Globus pallidus (tissue), 1 donor: ENCODE measurements at places on chromosomes 16 and 17.
A peak's percentile ranks its signal among the peaks of the same experiment; 100 is the strongest.

DNA sequence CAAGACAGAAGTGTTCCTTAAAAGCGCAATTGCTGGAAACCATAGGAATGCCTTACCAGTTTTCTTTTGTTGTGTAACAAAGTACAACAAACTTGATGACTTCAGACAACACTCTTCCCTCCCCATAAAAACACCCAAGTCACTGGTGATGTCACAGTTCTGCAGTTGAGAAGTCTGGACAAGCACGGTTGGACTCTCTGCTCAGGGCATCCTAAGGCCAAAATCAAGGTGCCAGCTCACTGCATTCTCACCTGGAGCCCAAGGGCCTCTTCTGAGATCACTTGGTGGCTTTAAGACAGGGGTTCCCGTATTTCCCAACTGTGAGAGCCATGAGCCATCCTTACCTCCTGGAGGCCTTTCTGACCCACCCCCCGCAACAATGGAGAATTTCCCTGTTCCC is 45.6 kb upstream of the MEAK7 start:
- DNase-seq = no peak

- peak; percentile 53 for DNase-seq
Measured at GRCh38 chr16:24700549-24701392, 28.7 kb upstream of the TNRC6A start.

DNA sequence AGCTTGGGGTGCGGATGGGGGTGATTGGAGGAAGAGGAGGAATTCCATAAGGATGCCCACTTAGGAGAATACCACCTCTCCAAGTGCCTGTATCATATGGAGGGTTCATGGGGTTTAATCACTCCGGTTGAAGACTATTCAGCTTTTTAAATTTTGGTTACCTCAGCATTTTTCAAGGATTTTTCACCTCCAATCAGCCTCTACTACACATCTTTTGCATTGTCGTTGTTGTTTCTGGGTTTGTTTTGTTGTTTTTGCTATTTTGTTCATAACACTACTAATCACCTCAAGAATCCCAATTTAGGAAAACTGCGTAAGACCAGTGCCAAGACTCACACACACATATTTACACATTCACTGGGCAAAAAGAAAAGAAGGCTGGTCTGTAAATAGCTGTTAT is 619.5 kb upstream of the CDH5 start:
- no peak for DNase-seq

DNA sequence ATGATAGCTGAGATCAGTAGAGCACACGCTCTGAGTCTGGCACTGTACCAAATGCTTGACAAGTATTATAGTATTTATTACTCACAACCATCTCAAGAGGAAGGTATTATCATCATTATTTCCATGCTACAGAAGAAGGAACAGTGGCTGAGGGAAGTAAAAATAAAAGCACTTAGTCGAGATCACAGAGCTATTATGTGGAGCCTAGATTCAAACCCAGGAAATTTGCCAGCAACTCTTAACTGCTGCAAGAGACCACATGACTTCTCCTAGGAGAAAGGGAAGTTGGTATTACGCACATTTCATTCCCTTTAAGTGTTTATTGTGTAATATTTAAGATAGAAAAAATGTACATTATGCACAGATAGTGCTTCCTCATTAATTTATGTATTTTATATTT is 1.0 kb upstream of the RHOT1 start:
- peak; percentile 86 for DNase-seq

DNA sequence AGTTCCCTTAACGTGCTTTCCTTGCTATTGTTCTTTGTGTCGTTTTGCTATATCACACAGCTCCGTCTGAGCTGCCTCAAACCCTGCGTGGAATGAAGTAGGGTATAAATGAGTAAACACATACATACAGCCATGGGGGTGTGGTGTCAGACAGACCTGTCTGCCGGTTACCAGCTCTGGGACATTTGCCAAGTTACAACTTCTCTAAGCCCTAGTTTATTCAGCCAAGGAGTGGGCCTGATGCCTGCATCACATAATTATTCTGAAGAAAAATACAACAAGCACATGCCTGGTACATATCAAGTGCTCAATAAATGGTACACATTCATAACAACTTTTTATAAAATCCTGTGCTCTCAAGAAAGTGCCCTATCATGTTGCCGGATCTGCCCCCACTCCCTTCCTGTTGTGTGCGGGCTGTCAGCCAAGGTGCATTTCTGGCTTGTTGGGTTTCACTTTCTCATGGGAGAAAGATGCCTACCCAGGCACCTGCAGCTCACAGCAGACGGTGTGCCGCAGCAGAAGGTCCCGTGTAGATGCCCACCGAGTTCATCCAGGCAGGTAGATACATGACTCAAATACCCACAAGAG is 30.5 kb downstream of the SMPD3 start:
- DNase-seq = no peak

DNA sequence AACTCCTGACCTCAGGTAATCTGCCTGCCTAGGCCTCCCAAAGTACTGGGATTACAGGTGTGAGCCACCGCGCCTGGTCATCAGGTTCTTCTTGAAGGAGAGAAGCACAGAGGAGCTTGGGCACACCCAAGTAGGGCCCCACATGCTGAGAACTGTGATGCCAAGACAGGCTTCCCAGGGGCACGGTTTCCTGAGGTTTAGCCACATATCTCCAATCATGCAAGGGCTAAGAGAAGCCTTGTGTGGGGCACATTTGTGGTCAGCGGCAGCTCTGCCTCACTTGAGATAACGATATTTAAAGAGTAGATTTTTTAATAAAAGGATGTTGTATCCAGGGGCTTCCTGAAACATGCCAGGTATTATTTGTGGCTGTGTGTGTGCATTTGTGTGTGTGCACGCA is 46.9 kb downstream of the CUEDC1 start:
- DNase-seq = no peak

DNA sequence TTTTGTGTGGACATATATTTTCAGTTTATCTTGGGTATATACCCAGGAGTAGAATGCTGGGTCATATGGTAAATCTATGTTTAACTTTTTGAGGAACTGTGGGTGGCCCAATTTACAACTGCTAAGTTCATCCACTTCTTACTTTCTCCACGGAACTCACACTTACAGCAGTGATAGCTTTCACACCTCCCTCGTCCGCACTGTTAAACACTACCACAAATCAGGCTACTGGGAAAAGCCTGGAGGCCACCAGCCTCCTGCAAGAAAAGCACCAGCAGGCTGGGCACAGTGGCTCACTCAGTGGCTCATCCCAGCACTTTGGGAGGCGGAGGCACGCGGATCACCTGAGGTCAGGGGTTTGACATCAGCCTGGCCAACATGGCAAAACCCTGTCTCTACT is 14.7 kb upstream of the ZG16 start:
- no peak for DNase-seq

DNA sequence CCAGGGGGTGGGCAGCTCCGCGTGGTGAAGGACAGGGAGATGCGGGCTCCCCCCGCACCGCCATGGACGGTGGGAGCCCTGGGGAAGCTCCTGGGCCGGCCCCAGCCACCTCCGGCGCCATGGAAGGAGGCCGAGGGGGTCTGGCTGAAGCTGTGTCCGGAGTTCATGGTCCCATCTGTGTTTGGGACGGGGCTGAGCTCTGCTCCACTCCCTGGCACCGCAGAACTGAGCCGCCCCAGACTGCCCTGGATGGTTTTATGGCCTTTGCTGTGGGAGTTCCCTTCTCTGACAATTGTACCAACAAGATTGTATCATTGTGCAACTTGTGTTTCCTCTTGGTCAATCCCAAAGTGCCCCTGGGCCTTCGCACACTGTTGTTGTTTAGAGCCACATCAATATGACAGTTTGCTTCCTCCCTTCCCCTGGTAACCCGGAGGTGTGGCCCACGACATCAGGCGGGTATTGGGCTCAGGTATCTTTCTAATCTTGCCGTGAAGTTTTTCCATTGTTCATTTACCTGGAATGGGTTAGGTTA is 942 bp downstream of the KRT23 start:
- DNase-seq = no peak

- DNase-seq = no peak
Measured at GRCh38 chr16:10931134-10931533, 11.1 kb downstream of the DEXI start.

DNA sequence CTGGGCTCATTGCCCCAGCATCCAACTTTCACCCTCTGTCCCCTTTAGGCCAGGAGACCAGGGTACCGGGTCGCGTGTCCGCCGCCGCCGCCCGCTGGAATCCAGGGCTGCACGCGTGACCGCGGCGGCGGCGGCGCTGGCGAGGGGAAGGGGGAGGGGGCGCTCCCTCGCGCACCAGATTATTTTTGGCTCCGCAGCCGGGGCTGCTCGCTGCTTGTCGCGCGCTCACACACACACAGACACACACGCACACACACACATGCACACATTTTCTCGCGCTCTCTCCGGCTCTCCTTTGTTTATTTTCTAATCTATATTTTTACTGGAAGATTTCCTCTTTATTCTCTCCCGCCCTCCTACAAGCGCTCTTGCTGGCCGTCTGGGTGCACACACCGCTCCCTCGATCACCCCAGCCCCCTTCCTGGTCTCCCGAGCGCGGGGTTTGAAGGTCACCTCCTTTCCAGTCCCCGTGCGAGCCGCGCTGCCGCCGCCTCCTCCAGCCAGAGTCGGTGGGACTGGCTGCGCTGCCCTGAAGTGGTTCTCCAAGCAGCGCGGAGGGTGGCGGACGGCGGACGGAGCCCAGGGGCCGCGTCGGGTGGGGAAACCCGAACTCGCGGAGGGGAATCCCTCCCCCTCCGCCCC is 921.4 kb upstream of the EEF2KMT start:
- no peak for DNase-seq

DNA sequence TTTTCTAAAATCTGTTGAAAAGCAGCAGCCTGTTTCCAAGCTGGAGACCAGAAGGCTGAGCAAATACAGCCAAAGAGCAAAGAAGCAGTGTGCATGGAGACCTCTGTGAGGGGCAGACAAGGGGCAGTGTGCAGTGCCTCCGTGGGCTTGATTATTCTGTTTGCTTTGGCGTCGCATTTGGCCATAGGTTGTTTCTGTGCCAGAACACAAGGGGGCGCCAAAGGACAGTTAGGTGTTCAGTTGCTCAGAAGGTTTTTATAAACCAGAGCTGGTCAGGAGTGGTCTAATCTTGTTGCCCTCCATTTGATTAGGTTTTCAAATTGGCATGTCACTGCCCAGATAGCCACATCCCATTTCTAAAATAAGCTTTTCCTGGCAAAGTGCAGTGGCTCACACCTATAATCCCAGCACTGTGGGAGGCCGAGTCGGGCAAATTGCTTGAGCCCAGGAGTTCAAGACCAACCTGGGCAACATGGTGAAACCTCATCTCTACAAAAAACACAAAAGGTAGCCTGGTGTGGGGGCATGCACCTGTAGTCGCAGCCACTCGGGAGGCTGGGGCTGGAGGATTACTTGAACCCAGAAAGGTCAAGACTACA is 10.6 kb downstream of the MYH3 start:
- peak; percentile 47 for DNase-seq

DNA sequence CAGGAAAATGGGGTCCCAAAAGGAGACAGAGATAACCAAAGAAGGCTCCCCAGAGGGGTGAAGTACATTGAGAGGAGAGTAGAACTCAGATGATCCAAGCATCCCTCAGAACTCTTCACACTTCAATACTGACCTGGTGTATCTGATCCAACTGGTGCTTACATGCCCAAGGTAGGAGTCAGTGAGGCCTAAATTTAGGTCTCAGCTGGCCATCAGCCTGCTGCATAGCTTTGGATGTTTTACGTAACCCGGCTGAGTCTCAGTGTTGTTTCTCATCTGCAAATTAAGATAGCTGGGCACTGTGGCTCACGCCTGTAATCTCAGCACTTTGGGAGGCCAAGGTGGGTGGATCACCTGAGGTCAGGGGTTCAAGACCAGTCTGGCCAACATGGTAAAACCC is 11.6 kb upstream of the GOSR2 start:
- DNase-seq = no peak

GRCh38 chr17:72004611-72005331 is 116.0 kb upstream of the SOX9 start:
- no peak for DNase-seq

- no peak for DNase-seq
Measured at GRCh38 chr17:66547151-66547865, 244.9 kb downstream of the PRKCA start.

- peak; percentile 25 for DNase-seq
Measured at GRCh38 chr17:40177275-40177874, at the start of gene RAPGEFL1. Gene RAPGEFL1 (plus strand): TSS chr17:40177470. CDS start chr17:40177862, 392 bp downstream.

DNA sequence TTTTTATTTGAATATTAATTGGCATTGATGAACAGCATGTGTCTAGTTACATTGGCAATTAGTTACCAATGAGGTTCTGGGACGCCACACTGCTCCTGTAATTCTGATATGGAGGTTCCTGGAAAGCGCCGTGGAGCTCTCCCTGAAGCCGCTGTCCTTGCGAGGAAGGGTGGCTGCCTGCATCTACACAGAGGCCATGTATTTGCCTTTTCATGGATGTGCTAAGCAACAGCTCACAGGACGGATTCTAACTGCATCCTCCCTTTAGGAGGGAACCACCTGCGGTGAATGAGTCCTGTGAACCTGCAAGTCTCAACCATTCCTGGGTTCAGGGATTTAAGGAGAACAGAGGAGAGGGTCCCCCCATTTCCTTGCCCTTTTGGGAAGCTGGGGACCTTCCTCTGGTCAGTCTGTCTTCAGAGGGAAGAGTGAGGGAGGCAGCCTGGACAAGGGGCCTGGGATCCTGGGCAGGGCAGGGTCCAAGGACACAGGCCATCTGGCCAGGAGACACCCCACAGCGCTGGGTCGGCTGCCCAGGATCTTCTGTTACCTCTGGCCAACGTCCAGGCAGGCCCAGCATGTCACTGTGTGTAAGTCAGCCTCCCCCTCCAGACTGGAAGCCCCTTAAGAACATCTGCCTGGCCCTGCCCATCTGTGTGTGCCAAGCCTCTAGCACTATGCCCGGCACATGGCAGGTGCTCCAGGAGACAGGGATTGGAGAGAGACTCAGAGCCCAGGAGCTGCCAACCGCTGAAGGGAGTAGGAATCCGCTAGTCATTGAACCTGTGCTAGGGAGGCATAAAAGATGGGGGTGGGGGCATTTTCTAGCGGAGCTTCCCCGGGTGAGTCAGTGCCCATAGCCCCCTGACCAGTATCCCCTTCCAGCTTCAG is 314.1 kb upstream of the TNRC6C start:
- DNase-seq = no peak

DNA sequence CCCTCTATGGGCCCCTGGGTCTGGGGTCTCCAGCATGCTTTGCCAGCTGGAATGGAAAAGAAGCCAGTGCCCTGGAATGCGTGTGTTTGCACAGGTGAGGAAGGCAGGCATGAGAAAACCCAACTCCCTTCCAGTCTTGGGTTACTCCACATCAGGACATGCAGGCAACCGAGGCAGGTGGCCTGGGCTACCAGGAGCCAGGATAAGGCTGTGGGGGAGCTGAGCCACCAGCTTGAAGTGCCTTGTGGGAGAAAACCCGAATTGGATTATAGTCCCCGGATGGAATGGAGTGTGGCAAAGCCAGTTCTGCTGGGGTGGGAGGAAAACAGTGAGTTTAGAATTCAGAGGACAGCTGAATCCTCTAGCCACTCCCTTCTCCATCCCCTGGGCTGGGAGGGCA is 7.2 kb downstream of the SRCIN1 start:
- no peak for DNase-seq

GRCh38 chr17:7587420-7588151 is 2.3 kb downstream of the SOX15 start:
- DNase-seq = no peak
